ENCODE measurements at places on chromosomes 3 and 15.

DNA sequence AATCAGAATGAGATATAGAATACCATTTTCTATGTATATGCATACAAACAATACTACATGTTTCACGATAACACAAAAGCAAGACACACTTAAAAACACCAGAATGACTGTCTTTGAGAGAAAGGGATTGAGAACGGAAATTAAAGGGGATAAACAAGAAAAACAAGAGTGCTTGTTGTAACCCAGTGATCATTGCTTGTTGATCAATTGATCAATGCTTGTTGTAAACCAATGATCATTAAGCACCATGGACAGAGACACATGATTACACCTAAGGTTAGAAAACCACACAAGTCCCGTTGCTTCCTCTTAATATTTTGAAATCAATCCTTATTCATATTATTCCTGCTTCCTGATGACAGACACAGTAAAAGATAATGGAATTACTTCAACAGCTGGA, 1.1 kb upstream of the OR4F15 start:
- no peak for DNase-seq

GRCh38 chr3:157671656-157672055, 168.4 kb upstream of the VEPH1 start:
- DNase-seq = peak; percentile 89

- no peak for DNase-seq
Observed at GRCh38 chr3:66302288-66302687, 81.5 kb downstream of the SLC25A26 start.

- DNase-seq = peak; percentile 93
Observed at GRCh38 chr15:90191794-90192509, 9.2 kb upstream of the SEMA4B start.

- no peak for DNase-seq
Observed at GRCh38 chr15:30956216-30957124, 35.0 kb downstream of the MTMR10 start.

GRCh38 chr15:51935466-51936104, 36.0 kb downstream of the LEO1 start:
- DNase-seq = no peak

GRCh38 chr3:12946649-12947316, 105.4 kb upstream of the RPL32 start:
- no peak for DNase-seq

GRCh38 chr3:52518723-52519444, 14.8 kb downstream of the NT5DC2 start:
- DNase-seq = no peak

GRCh38 chr3:64815789-64816188, 128.0 kb upstream of the ADAMTS9 start:
- DNase-seq = no peak

DNA sequence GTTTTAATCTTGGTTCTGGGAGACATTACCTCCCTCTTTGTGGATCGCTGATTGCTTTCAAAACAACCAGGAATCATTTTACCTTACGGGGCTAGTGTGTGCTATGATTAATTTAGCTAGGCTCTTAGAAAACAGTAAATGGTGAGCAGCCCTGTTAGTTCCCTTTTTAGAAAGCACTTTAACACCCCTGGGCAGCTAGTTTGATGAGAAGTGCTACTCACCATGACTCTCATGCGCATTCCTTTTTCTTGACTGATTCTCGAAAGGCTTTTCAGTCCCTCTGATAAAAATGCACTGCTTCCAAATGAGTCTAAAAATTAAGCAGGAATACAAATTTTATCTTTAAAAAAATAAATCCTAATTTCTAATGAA, 75.3 kb upstream of the LEKR1 start:
- no peak for DNase-seq

GRCh38 chr3:70531063-70531657, 218.7 kb upstream of the MDFIC2 start:
- peak; percentile 7 for DNase-seq

GRCh38 chr15:36885771-36886170, 214.6 kb downstream of the MEIS2 start:
- DNase-seq = no peak

- DNase-seq = no peak
Observed at GRCh38 chr3:49654176-49654825, 19.9 kb upstream of the APEH start.

- DNase-seq = no peak
Observed at GRCh38 chr15:76010613-76011012, 1.6 kb downstream of the NRG4 start.

DNA sequence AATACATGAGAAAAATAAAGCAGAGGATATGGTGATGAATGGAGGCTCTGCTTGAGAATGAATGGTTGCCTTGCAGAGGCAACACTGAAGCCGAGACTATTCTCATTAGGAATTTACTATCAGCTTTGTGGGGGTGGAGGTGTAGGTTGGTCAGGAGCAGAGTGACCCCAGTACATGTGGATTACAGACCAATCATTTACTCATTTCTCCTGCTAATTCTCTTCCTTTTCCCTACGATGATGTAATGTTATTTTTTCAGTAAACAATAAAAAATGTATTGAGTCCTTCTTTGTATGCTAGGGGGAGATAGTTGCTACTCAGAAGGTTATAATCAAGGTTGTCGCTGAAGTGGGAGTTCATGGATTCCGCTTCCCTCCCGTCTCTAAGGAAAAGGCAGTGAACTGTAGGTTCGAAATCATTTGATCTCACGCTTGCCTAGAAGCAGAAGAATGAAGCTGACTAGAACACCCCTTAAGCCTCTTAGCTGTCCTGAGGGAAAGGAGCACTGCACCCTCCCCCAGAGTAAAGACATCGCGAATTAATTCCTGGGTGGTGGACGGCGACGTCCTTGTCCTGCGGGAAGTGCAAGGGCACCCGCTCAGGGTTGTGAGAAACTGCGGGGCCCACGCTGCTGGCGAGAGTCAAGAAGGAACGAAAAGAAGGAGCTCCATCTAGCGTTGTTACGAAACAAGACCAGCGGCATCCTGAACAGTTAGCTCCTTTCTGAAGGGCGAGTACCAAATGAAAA, 213.2 kb upstream of the PFN2 start:
- peak; percentile 73 for DNase-seq

DNA sequence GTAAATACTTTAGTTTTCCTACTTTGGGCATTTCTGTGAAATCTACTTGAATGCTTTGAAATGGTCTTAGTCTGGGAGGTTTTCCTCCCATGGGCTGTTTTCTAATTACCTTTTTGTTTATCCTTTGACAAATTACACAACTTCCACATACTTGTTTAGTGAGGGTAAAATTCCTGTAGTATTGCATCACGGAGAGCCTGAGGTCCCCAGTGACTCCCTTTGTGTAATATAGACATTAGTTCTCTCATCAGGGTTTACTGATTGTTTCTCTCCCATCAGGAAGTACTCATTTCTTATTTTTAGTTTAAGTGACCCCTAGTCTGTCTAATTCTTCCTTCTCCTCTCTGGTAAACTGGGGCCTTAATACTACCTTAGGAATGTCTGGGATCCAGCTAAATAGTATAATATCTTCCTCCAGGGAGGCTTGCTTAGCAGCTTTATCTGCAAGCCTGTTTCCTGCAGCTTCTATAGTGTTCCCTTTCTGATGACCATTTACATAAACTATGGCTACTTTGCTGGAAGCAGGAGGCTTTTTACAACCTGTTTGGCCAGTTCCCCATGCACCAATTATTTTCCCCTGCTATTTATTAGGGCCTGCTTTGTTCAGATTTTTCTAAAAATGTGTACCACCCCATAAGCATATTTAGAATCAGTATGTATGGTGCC, 87.2 kb upstream of the XCR1 start:
- DNase-seq = no peak

GRCh38 chr3:68018275-68018674, 363.9 kb upstream of the SUCLG2 start:
- no peak for DNase-seq

DNA sequence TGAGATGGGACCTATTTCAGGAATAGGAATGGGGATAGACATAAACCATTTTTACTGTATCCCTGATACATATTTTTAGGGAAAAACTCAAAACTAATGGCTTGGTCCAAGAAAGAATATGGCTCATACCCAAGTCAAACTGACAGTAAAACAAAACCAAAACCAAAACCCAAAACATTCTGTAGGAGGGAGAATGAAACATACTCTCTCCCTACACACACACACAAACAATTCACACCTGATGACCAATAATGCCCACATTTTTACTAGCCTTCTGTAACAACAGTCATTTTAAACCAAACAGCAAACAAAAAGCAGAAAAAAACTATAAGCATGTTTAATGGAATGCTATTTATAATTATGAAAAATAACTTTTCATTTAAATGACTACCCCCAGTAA, 74.9 kb downstream of the NBEAL2 start:
- DNase-seq = no peak

- no peak for DNase-seq
Observed at GRCh38 chr15:39552556-39552955, 28.3 kb upstream of the THBS1 start.

DNA sequence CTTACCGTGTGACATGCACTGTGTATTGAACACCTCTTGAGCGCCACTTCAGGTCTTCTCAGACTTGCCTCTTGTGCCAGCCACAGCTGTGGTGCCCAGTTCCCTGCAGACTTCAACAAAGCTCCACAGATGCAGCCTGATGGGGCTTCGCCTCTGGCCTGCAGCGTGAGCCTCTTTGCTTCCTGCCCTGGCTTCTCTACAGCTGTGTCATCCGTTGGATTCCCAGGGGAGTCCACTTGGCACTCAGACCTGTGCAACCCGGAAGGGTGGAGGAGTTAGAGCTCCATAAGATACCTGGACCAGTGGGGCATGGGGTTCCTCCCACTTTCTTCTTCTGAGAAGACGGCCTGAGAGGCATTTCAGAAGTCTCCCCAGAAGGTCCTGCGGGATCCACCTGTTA, 57.7 kb upstream of the BNIP2 start:
- no peak for DNase-seq
